Cardiac fibroblast (primary cell): ENCODE measurements at places on chromosomes 12 and 14.

DNA sequence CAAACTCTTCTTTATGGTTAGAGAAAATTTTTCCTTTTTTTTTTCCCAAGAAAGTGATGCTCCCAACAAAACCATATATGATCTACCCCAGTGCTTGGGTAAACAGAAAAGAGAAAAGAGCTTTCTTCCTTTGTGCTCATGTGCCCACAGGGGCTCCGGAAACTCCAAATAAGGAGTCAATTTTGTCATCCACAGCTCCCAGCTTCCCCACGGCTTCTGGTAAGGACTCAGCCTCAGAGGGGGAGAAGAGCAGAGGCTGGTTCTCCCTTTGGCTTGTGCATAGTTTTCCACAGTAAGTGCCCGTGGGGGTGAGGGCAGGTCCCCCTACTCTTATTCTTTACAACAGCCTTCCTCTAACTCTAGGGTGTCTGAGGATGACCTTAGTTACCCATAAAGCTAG, 13.3 kb upstream of the RGS6 start:
- DNase-seq, result no peak

DNA sequence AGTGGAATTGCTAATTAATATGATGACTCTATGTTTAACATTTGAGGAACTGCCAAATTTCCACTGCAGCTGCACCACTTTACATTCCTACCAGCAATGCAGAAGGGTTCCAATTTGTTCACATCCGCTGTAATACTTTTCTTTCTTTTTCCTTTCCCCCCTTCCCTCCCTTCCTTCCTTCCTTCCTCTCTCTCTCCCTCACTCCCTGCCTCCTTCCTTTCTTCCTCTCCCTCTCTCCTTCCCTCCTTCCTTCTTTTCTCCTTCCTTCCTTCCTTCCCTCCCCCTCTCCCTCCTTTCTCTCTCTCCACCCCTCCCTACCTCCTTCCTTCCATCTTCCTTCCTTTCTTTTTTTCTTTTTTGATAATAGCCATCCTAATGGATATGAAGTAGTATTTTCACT, 3.2 kb upstream of the PFKM start:
- no peak for DNase-seq

DNA sequence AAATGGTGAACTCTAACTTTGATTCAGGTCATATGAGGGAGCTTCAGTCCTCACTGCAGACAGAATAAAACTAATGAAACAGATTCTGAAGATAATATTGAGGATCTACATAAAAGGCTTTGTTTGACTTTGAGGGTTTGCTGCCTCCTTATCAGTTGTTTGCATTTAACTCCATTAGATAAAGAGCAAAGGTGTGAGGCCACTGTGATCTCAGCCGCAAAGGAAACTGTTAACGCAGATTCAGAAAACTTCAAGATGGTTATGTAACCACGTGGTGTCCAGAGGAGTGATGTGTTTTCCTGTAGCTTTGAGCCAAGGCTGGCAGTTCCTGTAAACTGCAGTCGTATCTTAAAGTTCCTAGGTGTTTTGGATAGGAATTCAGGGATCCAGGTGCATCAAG, 67.8 kb downstream of the METTL25 start:
- DNase-seq, result no peak

- DNase-seq, result no peak
These were observed 133.2 kb upstream of the KRR1 start for GRCh38 chr12:75644472-75645072.
